ENCODE measurements at places on chromosomes 6 and 20.

GRCh38 chr6:140156131-140156530 is 781.7 kb upstream of the CITED2 start:
- DNase-seq = no peak

DNA sequence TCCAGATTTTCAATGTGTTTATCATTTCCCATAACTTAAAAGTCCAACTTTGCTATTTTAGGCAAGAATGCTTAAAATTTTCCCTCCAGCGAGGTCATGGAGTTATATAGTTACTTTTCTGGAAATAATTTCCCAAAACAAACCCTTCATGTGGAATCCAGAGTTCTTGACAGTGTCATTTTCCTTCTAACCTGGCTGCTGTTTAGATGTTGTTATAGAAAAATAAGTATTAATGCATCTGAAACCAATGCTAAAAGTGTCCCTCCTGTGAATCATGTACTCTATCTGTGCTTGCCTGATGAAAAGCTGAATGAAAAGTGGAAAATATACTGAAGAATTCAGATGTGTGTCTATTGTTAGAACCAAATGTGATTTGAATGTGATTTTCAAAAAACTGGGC is 245.3 kb upstream of the HSF2 start:
- no peak for DNase-seq

- DNase-seq = no peak
Observed at GRCh38 chr6:134340179-134340975, 22.5 kb upstream of the SGK1 start.

GRCh38 chr6:46269447-46270229 is 98.9 kb upstream of the ENPP5 start:
- DNase-seq = no peak

DNA sequence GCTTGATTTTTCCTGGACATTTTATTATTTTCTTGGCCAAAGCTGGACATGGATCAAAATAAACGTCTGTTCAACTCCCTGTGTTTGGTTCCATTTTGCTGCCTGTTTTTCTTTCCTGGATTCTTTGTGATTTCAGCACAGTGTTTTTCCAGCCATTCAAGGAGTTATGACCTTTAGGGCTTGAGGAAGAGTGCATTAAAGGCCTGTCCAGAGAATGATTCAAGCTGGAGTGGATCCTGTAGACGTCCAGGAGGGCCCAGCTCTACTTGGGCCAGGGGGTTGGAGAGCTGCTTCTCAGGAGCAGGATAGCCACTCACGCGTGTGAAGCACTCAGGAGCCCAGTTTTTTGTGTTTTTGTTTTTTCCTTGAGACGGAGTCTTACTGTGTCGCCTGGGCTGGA is 56.5 kb upstream of the IER3 start:
- DNase-seq = no peak

DNA sequence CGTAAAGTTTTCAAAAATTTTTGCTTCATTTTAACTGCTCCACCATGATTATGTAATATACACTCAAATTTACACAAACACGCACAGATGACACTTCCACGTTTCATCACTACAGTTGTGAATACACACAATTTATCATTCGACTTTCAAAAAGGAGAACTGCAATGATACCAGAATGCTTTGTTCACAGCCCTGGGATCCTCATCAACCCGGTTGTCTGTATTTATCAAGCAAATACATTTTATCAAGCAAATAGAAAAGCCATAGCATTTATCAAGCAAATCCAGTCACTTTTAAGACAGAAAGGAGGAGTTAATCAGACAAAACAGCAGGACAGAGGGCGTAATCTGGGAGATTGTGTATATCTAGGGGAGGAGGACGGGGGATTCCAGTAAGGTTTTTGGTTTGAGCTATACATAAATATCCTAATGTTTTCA is 20.3 kb upstream of the ABT1 start:
- no peak for DNase-seq

- DNase-seq = no peak
Observed at GRCh38 chr6:51382847-51383246, 564.2 kb downstream of the TFAP2B start.

GRCh38 chr6:14944593-14944992 is 301.3 kb upstream of the JARID2 start:
- DNase-seq = no peak

DNA sequence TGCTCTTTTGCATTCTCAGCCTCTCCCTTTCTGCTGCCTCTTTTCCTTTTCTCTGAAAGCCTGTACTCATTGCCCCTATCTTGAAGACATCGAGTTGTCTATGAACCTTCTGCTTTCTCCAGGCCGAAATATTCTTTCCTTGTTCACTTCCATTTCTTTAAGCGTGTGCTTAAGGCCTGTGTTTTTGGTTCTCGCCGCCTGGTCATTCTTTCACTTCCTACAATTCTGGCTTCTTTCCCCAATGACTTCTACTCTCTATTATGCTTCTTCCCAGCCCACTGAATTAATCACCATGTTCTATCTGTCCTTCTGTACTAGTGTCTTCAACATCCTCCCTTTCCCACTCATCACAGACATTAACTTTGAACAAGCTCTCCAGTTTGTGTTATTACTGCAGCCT is 69.6 kb downstream of the C6orf52 start:
- DNase-seq = no peak

DNA sequence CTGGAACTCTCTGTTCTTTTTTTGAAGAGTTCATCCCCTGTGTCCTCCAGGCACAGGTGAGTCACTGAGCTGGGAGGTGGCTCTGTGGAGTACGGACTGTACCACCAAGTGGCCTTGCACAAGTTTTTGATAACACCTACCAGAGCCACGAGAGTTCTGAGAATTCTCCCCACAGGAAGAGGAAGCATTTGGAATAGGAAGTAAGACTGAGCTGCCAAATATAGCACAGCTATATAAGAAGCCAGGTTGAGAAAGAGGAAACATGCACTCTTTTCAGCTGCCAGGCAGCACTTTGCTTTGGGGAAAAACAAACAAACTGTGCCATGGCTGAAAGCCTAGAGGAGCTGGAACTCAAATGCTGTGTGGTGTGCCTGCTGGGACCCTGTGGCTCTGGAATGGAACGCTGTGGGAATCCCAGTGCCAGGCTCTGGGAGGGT is 70.8 kb upstream of the RIPOR2 start:
- peak; percentile 24 for DNase-seq

DNA sequence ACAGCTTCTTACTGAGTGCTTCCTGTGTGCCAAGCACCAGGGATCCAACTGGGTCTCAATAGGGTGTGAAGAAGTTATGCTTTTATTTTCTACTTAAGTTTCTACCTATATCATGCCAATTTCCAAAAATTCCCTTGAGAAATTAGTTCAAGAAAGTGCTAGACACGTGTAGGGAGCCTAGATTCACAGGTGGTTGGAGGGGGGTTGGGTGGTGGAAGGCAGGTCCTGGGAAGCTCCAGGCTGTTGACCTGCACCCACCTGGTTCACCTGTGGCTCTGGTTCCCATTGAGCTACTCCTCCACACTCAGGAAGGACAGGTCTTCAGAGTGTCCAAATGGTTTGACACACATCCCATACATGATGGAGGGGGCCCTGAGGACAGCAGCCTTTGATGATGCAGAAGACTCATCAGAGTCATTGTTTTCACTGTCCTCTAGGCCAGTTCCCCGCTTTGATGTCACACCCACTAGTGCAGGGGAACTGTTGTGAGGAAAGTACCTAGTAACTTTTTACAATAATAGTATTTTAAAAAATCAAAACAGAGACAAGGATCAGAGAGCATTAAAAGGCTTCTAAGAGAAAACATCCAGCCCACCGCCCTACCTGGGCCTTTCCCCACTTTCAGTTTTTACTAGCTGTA is 39.8 kb upstream of the MYL9 start:
- DNase-seq = no peak

DNA sequence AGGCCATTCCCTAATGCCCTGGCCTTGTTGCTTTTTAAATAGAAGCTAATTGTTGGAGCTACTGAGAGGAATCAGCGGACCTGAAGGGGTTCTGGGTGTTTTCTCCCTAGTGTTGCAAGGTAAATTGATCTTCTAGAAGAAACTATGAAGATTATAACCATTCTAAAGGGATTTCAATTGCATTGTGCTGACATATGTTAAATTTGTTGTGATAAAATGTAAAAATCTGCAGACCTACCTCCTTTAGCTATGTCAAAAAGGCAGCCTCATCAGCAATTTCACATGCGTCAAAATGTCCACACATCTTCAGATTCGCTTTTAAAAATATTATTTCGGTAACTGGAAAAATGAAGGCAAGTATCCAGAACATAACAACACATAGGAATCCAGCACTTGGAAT is 44.4 kb downstream of the IYD start:
- no peak for DNase-seq

All from NCI-H1417 (cell line).